Activated CD4-positive, alpha-beta T cell treated with anti-CD3 and anti-CD28 coated beads for 4 hours (primary cell): ENCODE measurements at places on chromosomes 6 and 20.

- DNase-seq = no peak
These were observed 299.7 kb downstream of the CDKAL1 start for GRCh38 chr6:20833881-20834515.

GRCh38 chr20:46994341-46994740, 99.7 kb downstream of the EYA2 start:
- peak; percentile 22 for DNase-seq

DNA sequence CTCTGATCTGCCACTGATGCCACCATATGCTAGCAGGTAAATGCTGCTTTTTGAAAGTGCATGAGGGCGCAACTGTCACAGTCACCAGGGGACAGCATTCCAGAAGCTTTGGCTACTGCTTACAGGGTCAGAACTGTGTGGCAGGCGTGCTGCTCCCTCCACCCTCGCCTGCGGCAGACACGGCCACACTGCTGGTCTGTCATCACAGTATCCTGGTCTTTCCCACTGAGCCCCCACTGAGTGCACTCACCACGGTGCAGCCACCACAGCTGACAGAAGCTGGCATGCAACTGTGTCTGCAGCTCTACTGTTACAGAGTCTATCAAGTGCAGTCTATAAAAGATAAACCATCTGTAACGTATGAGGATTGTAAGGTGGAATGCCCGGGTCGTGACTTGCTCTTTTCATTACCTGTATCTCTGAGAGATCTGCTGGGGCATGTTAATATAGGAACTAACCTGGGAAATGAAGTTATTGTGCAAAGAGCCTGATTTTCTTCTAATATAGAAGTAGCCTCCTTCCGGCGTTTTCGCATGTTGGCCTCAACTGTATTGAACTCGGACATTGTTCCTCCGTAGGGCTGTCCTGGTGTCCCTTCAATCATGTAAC, 24.5 kb downstream of the GCLC start:
- no peak for DNase-seq

- no peak for DNase-seq
These were observed 93.4 kb downstream of the PTPRT start for GRCh38 chr20:43096126-43096930.

DNA sequence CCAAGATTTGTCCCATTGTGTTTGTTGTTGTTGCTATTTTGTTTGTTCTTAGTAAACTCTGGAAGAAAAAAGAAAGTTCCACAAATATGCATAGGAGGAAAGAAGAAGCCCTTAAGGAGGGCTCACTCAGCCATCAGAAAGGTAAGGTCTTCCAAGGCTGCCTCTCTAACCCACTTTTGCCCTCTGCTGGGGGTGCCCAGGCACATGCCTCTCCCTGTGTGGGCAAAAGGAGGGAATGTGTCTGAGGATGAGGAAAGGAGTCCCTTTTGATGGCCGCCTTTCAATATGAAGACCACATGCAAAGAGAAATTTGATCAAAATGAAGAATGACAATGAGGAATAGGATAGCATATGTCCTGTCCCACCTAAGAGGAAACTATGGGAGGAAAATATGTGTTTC, 248.2 kb upstream of the POU3F2 start:
- DNase-seq = no peak

DNA sequence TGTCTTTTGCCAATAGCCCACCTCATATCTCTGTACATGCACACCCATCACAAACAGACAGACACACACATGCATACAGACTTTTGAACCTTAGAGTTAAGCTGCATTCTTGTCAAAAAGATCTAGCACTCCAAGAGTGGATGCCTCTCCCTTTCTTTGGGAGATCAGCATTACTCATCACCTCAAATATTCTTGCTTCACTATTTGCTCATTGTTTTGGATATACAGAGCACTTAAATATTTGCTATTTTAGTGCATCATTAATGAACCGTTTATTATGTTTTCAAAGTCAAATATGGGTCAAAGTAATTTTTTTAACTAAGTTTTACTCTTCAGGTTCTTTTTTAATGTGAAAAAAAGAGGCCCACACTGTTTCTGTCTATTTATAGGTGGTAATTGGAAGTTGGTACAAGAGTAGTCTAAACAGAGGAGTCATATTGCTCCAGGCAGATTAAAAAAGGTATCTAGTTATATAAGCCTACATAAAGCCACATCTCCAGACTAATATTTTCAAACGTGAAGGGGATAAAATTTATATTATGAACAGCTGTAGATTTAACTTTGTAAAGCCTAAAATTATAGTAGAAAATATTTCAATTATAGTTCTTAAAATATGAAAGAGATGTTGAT, 102.6 kb downstream of the FLRT3 start:
- no peak for DNase-seq

DNA sequence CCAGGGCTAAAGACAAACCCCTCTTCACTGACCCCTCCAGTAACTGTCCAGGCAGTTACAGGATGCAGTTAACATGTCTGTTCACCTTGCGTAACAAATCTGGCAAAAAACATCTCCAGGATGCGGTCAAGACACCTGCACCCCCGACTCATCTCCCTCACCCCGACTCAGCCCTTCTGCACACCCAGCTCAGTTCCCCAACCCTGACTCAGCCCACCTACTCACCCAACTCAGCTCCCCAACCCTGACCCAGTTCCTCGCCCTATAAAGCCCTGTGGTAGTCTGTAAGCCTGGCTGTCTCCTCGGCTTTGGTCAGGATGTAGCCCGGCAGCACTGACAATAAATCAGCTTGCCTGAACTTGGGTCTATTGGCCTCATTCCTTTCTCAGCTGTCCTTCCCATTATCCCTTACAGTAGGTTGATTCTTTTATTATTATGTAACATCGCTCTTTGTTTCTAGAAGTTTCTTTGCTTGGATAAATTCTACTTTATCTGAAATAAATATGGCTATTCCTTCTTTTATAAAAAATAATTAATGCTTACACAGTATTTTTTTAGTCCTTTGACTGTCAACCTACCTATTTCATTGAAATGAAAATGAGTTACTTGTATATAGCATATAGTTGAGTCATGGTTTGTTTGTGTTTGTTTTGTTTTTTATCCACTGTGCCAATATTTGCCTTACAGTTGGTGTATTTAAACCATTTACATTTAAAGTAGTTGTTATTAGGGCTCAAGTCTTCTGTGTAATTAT, 12.9 kb upstream of the ADTRP start:
- DNase-seq = no peak

GRCh38 chr6:154359161-154359574, 2.6 kb upstream of the IPCEF1 start:
- DNase-seq = no peak
